ENCODE measurements at places on chromosomes 16 and 17. TPM values are rescaled to one million over a fixed set of nuclear protein-coding genes. Genes with fewer than 3 reads are reported as not detected.

Gene CHD9NB
- total RNA-seq = 0.48 TPM

Gene TPSB2
- total RNA-seq = 22.1 TPM

Gene CD300LB
- 1.3 TPM for total RNA-seq

DNA sequence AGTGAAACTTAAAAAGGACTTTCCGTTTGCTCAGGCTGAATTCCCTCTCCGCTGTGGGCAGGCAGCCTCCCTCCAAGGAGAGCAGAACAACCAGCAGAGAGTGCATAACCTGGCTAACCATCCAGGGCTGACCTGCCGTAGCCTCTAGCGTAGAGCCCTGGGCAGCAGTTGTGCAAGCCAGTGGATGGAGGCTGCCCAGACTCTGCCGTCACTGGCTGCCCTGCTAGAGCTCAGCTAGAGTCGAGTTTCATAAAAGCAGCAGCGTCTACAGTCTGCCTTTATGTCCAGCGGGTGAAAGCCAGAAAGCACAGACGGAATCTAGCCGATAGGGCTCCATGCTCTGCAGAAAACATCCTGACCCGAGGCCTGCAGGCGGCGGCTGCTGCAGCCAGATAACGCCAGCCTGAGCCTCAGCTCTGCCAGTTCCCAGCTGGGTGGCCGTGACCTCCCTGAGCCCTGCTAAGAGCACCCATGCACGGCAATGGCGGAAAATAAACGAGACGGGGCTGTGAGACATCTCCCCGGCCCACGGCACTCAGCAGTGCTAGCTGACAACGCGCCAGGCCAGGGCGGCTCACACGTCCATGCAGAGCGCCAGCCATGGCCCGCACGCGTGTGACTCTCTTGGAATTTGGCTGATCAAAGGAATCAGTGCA lies 231.3 kb downstream of the ENGASE start:
- DNase-seq = no peak

- DNase-seq = no peak
These were observed 17.4 kb upstream of the MYO15B start for GRCh38 chr17:75570034-75570676.

DNA sequence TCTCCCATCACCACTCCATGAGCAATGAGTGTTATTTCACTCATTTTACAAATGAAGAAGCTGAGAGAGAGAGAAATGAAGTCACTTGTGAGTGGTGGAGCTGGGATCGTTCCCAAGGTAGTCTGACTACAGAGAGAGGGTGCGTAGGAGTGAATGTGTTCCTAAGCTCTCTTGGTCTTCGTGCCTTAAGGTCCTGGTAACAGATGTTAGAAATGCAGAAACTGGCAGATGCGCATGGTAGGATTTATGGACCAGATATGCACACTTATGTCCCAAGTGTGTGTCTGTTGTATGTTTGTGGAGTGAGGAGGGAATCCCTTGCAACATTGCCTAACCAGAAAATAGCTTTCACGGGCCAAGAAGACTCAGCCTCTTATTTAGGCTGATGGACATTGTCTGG lies 93.2 kb upstream of the ZNF469 start:
- no peak for DNase-seq

All from mesenteric fat pad (tissue), 1 donor.